ENCODE measurements at places on chromosomes 5 and 9.

DNA sequence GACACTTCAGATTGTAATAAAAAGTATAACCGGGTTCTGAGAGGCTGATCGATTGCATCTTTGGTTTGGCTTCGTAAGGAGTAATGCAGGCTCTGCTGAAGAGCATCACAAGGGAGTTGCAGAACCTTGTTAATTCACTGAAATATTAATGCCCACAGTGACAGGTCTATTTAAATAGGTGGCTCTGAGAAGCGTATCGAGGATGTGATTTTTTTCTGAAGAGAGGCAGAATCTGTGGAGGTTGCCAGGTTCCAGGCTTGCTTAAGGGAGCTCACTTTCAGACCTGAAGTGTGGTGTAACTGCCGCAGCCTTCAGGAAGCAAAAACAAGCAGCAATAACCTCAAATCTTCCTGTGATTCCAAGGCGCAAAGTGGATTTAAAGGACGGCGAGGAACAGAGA lies 80.3 kb downstream of the ANKRD33B start:
- no peak for DNase-seq

DNA sequence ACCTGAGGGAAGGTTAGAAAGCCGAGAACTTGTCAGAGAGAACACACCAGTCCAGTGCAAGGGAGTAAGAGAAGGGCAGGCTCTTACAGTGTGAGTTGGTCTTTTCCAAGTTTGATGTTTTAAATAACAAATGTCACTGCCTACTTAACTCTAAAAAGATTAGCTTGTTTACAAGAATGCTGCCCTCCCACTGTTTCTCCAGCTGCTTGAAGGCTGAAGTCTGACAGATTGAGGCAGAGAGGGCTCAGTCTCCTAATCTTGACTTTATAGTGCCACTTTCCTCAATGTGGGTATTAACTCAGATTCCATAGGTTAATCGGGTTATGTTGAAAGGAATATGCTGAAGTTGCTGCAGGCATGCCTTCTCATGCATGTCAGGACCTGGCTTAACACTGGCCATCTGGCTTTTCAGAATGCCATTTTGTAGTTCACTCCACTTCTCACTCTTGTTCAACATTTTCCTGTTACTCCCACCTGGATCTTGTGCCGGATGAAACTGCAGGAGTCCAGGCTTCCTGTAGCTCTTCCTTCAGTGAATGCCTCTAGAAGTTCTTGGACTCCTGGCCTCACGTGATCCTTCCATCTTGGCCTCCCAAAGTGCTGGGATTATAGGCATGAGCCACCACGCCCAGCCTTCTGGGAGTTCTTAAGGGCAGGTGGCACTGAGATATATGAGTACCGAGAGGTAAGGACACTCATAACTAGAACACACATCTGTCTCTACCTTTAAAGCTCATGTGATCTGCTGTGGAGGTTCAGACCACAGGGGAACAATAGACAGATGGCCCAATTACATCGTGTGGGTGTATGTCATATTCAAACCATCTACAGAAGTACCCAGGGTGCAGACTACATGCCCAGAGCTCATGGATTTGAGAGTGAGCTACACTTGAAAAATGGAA lies 249.7 kb downstream of the ARHGAP26 start:
- no peak for DNase-seq

- no peak for DNase-seq
Measured at GRCh38 chr5:27482663-27483062, 444.3 kb upstream of the CDH9 start.

DNA sequence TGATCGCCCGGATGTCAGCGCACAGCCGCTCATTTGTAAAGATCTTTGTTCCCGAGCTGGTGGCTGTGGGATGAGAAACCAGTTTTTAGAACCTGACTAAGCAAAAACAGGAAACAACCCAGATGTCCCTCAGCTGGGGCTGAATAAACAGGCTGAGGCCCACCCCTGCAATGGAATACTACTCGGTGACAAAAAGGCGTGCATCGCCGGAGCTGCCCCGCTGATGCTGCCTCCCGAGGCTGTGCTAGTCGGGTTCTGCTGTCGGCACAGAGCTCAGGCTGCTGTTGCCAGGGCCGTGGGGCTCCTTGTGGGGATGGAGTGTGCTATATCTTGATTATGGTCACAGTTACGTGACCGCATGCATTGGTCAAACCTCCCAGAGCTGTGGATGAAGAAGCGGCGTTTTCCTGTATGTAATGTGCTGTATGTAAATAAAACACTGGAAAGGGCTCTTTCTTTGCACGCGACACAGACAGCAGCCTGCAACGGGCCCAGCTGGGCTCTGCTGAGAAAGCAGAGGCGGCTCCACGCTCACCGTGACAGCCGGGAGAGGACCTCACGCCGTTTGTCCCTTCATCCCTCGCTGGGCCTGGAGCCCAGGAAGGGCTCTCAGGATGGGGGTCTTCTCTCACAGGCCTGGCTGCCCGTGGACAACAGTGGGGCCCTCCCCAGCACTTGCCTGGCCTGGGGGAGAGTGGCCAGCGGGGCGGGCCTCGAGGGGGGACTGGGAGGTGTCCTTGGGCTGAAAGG lies 51.5 kb upstream of the RNU6ATAC start:
- peak; percentile 24 for DNase-seq

GRCh38 chr9:76025286-76025685 lies 134.8 kb downstream of the PCSK5 start:
- no peak for DNase-seq

DNA sequence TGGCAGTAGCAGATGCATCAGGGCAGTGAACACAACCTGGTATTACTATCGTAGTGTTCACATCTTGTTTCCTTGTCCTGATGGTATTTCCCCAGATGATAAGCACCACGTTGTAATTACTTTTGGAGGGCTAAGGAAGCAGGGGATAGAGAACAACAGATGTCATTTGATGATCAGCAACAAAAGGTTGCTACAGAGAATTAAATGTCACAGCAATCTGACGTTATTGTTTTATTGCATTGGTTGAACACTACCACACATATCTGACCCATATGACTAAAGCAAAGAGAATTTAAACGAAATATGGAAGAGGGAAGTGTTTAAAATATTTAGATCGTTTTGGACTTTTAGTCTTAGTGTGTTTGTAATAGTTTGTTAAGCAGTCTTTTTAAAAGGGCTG lies 408.3 kb downstream of the SH3GL2 start:
- DNase-seq, result no peak

- no peak for DNase-seq
Measured at GRCh38 chr5:35777358-35778087, 79.2 kb upstream of the IL7R start.

DNA sequence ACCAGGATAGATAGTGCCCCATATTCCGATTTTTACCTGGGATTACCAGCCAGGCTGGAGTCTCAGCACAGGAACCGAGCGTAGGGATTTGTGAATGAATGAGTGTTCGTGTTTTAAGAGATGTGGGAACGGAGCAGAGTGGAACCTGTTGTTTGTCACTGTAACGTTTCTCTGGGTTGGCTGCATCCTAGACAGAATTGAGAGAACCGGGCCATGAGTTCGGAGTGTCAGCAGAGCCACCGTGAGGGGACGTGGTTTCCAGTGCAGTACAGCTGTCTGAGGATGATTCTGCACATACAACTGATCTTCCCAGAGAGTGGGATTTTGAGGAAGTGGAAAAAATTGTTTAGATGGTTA lies 1.2 kb downstream of the PDE8B start:
- no peak for DNase-seq

DNA sequence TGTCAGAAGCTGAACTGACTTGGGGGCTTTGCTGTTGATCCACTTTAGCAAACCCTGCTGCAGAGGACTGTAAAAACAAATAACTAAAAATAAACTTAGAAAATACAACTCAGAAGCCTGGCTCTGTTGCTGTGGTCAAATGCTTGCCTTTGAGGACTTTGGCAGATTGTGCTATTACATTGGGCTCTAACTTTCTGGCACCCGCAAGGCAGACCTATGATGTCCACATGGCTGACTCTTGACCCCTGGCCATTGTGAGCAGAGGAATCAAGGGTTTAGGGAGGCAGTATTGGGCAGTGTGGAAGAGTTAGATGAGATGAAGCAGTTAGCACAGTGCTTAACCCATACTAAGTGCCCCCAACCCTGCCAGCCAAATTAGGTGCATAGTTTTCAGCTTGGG lies 34.0 kb downstream of the OTULIN start:
- no peak for DNase-seq

GRCh38 chr5:139960723-139961383 lies 82.2 kb downstream of the NRG2 start:
- DNase-seq, result no peak

DNA sequence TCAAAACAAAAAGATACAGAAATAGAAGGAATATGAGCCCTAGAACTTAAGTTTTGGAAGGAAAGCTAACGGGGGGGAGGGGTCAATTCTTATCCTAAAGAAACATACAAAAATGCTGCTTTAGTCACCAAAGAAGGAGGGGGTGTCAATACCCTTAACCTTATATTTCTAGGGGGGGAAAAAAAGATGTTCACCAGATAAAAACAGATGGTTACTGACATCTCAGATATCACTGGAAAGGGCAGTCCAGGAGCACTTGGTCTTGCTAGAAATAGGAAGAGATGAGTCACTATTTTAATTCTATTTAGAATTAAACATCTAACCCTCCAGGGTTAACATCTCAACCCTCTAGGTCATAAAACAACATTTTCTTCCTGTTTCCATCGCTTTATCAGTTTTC lies 1.7 kb downstream of the DIAPH1 start:
- DNase-seq, result no peak

DNA sequence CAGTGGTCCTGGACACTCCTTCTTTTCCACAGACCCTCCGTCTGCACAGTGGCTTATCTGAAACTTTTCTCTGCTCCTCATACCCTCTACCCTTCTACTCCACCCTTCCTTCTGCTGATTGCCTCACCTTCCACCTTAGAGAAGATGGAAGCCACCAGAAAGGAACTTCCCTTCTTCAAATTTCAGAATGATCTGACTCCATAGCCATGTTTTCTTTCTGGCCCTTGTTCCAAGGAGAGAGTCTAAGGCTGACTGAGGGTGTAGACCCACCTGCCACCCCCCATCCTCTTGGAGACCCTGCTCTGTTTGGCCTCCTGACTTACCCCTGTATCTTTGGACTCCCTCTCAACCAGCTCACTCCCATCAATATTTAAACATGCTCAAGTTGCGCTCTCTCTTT lies 7.4 kb downstream of the SNX30 start:
- no peak for DNase-seq

GRCh38 chr5:39755986-39756385 lies 331.2 kb upstream of the DAB2 start:
- peak; percentile 0 for DNase-seq

DNA sequence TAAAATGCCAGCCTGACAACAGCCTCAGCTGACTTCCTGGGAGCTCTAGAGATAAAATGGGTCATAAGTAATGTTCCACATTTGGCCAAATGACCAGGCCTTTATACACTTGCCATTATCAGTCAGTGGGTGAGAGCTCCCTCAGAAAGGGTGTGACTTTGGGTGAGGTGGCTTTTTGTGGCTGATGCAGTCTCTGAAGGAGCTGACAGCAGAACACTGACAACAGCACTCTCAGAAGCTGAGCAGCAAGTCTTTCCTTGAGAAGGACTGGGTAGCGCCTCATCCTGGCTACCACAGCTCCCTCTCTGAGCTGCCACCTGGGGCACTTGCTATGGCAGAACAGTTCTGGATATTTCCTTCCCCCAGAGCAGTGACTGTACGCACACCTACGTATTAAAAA lies 22.0 kb upstream of the GNAQ start:
- no peak for DNase-seq

GRCh38 chr5:175107865-175108264 lies 336.1 kb downstream of the DRD1 start:
- DNase-seq, result no peak

- DNase-seq, result no peak
Measured at GRCh38 chr5:78157001-78157400, 137.5 kb downstream of the AP3B1 start.

DNA sequence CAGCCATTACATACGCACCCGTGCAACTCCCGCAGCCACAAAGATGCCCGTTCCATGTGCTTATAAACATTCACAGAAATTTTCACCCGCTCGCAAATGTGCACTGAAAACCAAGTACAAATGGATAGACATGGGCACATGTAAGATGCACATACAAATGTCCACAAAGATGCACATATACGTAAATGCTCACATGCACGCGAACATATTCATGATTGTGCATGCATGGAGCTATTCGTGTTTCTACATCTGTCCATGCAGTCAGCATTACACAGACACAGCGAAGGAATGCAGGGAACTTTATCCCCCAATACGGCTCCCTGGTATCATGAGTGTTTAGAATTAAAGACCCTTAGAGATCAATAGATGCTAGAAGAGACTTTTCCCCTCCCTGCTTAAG lies 58.4 kb downstream of the C9orf50 start:
- no peak for DNase-seq

DNA sequence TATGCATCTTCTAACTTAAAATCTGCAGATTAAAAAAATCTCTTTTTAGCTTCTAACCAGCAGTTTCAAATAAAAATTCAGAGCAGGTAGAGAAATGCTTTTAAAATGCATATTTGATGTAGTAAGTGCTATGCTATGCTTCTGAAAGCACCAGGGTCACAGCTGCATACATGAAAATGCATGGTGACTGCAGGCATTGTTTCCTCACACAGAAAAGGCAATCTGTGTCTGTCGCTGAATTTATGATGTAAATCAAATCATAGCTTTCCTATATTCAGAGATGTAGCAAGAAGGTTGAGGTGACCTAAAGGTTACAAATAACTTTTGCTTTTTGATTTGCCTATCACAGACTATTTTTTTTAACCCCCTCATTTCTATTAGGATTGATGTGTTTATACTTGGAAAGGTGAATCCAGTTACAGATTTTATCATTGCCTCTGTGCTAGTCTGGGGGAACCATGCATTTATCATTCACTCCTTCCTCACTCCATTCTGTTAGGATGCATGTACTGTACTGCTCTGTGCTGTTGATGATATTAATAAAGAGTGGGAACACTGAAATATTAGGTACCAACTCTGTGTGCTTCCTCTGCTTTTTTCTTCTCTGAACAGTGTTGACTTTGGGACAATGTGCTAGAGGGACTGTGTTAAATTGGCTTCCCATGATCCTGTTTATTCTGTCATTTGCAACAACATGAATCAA lies 65.6 kb downstream of the FOCAD start:
- DNase-seq, result no peak

DNA sequence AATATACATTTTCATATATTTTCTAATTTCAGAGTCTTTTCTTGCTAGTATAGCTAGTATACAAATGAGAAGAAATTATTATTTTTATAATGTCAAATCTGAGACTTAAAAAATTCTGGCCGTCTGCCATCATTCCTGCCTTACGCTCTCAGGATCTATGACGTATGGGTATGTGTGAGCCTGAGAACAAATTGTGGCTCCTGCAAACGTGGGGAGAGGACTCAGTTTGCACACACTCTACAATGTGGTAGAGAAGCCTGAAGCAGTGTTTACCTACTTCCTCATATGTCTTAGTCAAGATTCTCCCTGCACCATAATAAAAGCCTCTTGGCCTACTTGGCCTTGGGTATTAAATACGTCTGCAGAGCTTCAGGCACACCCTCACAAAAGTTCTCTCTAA lies 825.4 kb downstream of the SEMA5A start:
- no peak for DNase-seq

Data from caudate nucleus (tissue), 63 donors.